ENCODE measurements at places on chromosomes 5 and 9.

DNA sequence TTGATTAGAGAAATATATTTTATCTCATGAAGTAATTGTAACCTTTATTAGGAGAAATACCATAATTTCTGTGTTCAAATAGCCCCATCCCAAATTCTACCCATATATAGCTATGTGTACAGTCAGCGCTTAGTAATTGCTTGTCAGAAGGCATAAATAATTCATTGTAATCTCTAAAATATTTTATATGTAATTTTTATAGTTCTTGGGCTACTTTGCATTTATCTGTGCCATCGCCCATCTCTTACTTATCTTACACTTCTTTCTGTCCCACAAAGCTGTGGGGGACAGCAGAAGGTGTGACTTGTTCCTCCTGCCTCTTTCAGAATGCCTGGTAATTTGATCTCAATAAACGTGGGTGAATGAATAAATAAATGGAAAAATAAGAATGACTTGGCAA lies 5.5 kb downstream of the ADAMTSL1 start:
- no peak for DNase-seq
- no peaks in the 10 kb centered on the region for H3K36me3 ChIP-seq
- no peak overlapping the region for H3K4me3 ChIP-seq

GRCh38 chr5:119301210-119301609 lies 54.6 kb upstream of the TNFAIP8 start:
- no peaks in the 10 kb centered on the region for H3K4me1 ChIP-seq
- H3K36me3 ChIP-seq, result no peaks in the 10 kb centered on the region
- no peak for DNase-seq

DNA sequence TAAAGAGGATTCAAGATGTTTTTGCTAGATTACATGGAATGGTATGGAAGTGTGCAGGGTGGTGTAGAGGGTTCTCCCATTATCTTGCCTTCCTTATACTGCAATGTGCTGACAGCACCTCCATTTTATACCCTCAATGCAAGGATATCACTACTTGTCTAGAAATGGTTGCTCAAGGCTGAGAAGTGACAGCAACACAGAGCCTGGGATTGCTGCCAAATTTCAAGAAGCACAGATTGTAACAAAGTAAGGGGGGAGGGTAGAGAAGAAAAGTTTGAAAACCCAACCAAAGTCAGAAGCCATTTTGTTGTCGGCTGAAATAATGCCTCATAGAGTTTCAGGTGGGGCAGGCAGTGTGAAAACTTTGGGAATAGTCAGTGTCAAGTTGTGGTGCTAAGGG lies 29.8 kb downstream of the PCDHAC2 start:
- no peak overlapping the region for H3K4me3 ChIP-seq
- H3K27ac ChIP-seq, result peak overlapping the region; percentile 60
- peak; percentile 91 for DNase-seq
- peaks cover 52% of the 10 kb centered on the region for H3K4me1 ChIP-seq
- H3K36me3 ChIP-seq, result no peaks in the 10 kb centered on the region

GRCh38 chr9:115398313-115398650 lies 280.3 kb upstream of the TNC start:
- no peak overlapping the region for H3K4me3 ChIP-seq
- no peaks in the 10 kb centered on the region for H3K36me3 ChIP-seq
- DNase-seq, result no peak
- H3K27me3 ChIP-seq, result no peaks in the 10 kb centered on the region

DNA sequence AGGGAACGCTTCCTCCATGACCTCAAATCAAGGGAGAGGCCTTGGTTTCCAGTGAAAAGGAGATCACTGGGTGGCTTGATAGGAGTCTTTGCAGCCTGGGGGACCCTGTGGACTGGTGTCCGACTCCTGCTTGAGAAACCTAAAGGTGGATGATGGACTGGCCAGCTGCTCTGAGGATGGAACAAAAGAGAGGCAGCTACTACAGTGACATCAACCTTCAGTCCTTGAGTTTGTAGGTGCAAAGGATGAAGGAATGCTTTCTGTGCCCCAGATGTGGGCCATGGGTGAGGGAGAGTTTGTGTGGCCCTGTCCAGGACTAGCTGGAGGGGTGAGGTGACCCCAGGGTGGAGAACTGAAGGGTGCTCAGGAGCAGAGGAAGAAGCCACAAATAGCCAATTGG lies 114.4 kb upstream of the TBC1D2 start:
- H3K27ac ChIP-seq, result no peak overlapping the region
- no peaks in the 10 kb centered on the region for H3K4me1 ChIP-seq
- peaks cover 8% of the 10 kb centered on the region for H3K27me3 ChIP-seq
- no peak overlapping the region for H3K4me3 ChIP-seq

GRCh38 chr9:87498811-87499360 lies 1.2 kb downstream of the DAPK1 start:
- H3K36me3 ChIP-seq, result peaks cover 53% of the 10 kb centered on the region
- H3K4me3 ChIP-seq, result peak overlapping the region; percentile 91
- peaks cover 60% of the 10 kb centered on the region for H3K4me1 ChIP-seq
- no peaks in the 10 kb centered on the region for H3K27me3 ChIP-seq
- peak overlapping the region; percentile 99 for H3K27ac ChIP-seq
- no peak for DNase-seq

DNA sequence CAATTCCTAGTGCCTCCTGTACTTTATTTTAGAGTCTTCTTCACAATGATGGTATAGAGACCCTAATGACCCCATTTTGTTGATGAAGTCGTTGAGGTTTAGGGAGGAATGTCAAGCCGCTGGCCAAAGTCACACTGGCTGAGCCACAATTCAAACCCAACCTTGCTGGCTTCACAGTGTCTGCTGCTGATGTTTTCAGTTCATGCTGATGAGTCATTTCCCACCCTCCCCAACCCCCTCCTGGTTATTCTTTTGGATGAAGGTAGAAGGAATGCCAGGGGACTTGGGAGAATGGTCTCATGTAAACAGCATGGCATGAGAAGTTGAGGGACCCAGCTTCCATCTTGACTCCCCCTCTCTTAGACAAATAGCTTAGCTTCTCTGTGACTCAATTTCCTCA lies 68.6 kb downstream of the TMEM252 start:
- H3K36me3 ChIP-seq, result no peaks in the 10 kb centered on the region
- H3K27ac ChIP-seq, result no peak overlapping the region
- H3K27me3 ChIP-seq, result peaks cover 5% of the 10 kb centered on the region
- DNase-seq, result no peak

DNA sequence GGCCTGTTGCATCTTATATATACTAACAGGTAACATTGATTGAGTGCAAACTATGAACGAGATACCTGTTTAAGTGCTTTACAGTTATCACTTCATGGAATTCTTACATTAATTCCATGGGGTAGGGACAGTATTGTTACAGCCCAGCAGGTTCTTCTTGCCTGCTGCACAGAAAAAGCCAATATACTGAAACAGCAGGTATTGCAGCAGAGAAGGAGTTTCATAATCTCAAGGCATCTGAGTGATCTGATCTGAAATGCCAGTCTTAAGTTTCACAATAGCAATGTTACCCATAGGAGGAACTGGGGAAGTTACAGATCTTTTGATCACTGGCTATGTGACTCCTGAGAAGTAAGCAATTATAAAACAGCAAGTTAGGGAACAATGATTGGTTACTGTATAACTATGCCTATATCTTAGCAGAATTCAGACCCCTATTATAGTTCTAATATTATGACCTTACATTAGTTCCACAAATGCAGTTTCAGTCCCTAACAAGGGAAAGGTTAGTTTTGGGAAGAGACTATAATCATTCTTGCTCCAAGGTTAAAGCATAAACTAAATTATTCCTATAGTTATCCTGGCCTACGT lies 126.5 kb upstream of the BNC2 start:
- no peaks in the 10 kb centered on the region for H3K4me1 ChIP-seq
- no peak overlapping the region for H3K4me3 ChIP-seq
- H3K27me3 ChIP-seq, result no peaks in the 10 kb centered on the region

DNA sequence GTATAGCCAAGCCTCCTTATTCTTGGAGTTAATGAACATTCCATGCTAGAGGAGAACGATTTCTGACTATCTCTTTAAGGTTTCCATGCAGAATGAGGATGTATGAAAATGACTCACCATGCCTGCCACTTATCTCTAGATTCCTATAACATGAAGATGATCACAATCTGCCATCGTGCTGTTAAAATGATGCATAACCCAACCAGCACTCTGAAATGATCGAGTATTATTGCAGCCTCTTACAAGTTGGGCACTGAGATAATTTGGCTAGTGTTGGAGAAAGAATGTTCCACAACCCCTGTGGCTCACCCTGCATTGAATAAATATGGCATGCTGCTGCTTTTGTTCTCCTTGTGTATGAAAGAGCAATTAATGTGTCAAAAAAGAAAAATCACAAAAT lies 1143.6 kb upstream of the WWC1 start:
- H3K27ac ChIP-seq, result no peak overlapping the region
- DNase-seq, result peak; percentile 37
- no peak overlapping the region for H3K4me3 ChIP-seq
- no peaks in the 10 kb centered on the region for H3K27me3 ChIP-seq
- no peaks in the 10 kb centered on the region for H3K4me1 ChIP-seq

Data from A673 (cell line).